ENCODE measurements at places on chromosomes 5 and 9. TPM values are rescaled to one million over a fixed set of nuclear protein-coding genes. Genes with fewer than 3 reads are reported as not detected.

The PRRC1 gene
- 79.0 TPM for total RNA-seq

DNA sequence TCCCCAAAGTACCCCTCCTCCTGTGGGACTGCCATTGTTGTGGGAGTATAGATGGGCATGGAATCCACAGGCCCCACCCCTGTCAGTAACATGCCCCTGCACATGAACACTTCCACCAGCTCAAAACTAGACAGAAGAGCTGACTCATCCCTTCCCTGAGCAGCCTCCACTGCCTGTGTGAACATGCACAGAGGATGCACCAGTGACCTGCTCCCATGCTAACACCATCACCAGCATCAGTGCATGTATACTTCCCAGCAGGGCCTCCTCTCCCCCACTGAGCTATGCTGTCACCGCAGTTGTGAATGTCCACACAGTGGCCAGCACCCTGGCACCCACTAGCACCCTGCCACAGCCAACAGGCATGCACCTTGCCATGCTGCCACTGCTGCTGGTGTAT is 939.8 kb downstream of the EFNA5 start:
- no peak for DNase-seq

- DNase-seq = no peak
Observed at GRCh38 chr9:75152416-75152815, 64.1 kb downstream of the OSTF1 start.

DNA sequence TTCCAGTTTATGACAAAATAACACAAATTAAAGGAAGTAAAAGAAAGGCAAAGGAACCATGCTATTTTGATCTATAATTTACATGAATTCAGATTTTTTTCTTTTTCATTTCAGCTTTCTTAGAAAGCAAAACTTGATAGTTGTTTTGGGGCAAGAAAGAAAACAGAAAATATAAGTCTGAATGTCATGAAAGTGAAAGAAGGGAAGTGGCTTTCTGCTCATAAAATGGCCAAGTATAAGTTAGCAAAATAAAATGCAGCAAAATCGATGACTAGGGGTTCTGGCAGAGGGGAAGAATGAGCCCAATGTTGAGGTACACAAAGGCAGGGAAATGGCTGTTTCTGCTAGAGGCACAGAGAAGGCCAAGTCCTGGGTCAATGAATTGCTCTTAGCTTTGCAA is 3.0 kb upstream of the IFNW1 start:
- no peak for DNase-seq

GRCh38 chr9:111298731-111299598 is 31.1 kb downstream of the OR2K2 start:
- peak; percentile 25 for DNase-seq

Measured in thyroid gland (tissue), 4 donors.